ENCODE measurements at places on chromosomes 1 and 21. TPM values are rescaled to one million over a fixed set of nuclear protein-coding genes. Genes with fewer than 3 reads are reported as not detected.

NHLH1 gene
- not detected for total RNA-seq

PGLYRP3 gene
- total RNA-seq: not detected

CR2 gene
- not detected for total RNA-seq

KDM1A gene
- total RNA-seq: 121 TPM

HCRTR1 gene
- total RNA-seq: 0.14 TPM

SH2D2A gene
- total RNA-seq: not detected

HSPA6 gene
- 1.1 TPM for total RNA-seq

CRNN gene
- total RNA-seq: not detected

HSD3B2 gene
- not detected for total RNA-seq

RIMKLA gene
- under 0.01 TPM for total RNA-seq

PHLDA3 gene
- 120 TPM for total RNA-seq

GCSAML gene
- not detected for total RNA-seq

XCL1 gene
- not detected for total RNA-seq

PRMT2 gene
- total RNA-seq: 170 TPM

GAS5 gene
- total RNA-seq: 446 TPM

CATSPERE gene
- 0.30 TPM for total RNA-seq
